SK-N-MC (cell line): ENCODE measurements at places on chromosomes 16 and 17.

DNA sequence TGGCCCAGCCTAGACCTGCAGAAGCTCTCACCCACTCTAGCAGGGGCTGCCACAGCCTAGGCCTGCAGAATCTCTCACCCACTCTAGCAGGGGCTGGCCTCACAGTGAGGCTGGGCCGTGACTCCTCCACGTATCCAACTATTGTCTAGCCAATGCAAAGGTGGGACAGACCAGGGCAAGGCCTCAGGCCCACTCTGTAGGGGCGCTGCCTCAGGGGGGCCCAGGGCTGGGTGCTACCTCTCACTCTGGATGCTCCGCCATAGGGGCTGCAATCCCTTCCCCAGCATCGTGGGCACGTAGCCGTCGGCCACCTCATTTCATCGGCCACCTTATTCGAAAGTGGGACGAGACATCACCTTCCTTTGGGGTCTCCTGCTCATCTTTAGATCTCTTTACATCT, 51.7 kb downstream of the RPH3AL start:
- no peak for DNase-seq

DNA sequence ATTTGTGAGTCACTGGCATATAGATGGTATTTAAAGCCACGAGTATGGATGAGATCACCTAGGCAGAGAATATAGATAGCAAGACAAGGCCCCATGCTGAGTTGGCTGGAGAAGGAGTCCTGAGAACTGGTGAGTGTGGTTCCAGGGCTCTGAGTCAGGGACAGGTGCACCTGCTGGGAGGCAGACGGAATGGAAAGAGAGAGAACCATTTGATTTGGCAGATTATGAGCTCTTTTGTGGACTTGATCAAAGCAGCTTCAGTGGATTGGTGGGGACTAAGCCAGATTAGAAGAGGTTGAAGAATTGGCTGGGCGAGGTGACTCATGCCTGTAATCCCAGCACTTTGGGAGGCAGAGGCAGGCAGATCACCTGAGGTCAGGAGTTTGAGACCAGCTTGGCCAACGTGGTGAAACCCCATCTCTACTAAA, 4.3 kb upstream of the C16orf92 start:
- no peak for DNase-seq

DNA sequence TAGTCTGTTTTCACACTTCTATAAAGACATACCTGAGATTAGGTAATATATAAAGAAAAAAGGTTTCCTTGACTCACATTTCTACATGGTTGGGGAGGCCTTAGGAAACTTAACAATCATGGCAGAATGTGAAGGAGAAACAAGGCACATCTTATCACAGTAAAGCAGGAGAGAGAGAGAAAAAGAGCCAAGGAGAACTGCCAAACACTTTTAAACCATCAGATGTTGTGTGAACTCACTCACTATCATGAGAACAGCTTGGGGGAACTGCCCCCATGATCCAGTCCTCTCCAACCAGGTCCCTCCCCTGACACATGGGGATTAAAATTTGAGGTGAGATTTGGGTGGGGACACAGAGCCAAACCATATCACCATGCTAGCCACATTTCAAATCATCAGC, 547.9 kb downstream of the CDH13 start:
- no peak for DNase-seq

DNA sequence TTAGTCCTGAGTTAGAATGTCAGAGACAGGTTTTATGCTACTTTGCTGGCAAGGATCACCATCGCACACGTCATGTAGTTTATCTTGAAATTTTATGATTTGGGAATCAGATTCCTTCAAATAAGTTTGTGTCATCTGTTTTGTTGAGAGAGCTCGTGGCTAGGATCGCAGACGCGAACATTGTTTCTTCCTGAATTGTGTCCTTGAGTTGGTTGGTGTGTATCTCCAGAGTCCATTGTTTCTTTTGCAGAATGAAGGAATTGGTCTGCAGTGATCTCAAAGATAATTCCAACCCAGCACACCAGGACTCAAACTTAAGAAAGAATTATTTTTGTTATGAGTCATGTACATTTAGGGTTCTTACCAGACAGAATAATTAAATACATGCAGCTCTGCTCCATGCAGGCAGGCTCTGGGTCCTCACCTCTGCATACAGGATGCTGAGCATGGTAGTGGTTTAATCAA, 51.6 kb downstream of the PRKCA start:
- DNase-seq = no peak

GRCh38 chr17:57422574-57423164, 166.3 kb downstream of the MSI2 start:
- DNase-seq = no peak

DNA sequence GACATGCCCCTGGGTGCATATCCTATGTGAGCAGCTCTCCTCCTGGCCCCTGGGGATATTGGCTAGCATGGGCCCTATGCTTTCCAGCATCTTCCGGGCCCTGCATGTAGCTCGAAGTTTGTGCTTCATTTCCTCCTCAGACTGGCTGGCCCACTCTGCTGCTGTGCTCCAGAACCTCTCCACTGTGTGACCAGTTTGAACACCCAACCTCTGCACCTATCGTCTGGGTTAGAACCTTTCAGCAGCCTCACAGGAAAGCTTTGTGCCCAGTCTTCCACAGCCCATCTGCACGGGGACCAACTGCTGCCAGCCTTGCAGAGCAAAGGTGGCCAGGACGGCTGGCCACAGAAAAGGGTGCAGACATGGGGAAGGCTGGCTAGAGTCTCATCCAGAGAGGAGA, 10.2 kb upstream of the CLEC18B start:
- DNase-seq = no peak

DNA sequence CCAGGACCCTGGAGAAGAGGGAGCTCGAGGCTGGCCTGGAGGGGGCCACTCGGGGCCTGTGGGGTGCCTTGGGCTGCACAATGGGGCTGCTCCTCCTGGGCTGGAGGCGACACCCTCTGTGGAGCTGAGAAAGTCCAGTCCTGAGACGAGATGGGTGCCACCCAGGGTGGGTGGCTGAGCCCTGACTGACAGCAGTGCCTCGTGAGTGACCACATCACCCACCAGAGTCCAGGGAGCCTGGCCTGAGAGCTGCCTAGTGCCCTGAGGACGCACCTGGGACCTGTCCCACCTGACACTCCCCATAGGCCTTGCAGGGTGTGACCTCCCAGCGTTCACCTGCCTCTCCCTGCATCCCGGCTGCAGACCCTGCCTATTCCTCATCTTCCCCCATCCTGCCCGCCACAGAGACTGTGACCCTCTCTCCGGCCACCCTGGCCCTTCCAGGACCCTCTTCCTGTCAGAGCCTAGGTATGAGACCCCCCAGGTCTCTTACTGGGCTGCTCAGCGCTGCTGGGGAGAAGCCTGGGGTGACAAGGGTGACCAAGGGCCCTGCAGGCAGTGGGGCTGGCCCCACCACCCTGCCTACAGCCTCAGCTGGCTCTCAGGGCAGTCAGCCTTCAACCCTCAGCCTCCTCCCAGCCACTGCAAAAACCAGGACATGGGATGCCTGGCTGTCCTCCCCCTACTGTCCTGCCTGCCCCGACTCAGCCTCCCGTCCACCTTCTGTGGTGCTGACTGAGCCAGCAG, 41.2 kb downstream of the TNFRSF13B start:
- no peak for DNase-seq

DNA sequence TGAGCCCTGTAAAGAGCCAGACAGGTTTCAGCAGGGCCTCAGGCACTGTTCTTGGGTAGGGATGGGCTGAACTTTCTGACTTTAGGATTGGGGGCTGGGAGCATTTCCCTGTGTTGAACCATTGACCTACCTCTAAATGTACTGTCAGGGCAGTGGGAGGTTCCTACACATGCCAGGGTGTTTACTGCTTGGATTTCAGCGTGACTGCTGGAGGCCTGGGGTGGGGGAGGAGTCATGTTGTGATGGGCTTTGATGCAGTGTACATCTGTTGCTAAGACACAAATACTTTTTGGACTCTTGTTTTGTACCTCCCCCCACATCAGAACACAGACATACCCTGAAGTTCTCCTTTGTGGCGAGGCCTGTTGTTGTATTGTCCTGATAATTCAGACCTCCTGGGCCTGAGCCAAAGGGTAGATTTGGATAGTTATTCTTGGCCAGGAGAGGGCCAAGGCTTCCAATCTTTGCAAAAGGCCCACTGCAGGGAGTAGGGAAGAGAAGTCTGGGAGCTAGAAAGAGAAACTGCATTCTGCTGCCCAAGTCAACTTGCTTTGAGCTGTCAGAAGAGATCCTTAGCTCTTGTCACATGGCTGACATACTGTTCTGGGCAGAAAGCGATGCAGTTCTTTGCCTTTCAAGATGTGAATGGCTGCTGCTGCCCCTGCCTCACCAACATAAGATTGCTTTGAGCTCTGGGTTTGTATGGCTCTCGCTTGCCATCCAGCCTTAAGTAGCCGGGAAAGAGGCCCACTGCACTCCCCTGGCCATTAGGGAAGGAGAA, 3.7 kb downstream of the NFE2L1 start:
- no peak for DNase-seq

- no peak for DNase-seq
These were observed 9.5 kb downstream of the FOXF1 start for GRCh38 chr16:86519649-86520316.

- DNase-seq = no peak
These were observed 8.0 kb upstream of the DRC7 start for GRCh38 chr16:57686577-57686976.

- DNase-seq = no peak
These were observed 2231.0 kb downstream of the TP53TG3F start for GRCh38 chr16:35690413-35690812.

DNA sequence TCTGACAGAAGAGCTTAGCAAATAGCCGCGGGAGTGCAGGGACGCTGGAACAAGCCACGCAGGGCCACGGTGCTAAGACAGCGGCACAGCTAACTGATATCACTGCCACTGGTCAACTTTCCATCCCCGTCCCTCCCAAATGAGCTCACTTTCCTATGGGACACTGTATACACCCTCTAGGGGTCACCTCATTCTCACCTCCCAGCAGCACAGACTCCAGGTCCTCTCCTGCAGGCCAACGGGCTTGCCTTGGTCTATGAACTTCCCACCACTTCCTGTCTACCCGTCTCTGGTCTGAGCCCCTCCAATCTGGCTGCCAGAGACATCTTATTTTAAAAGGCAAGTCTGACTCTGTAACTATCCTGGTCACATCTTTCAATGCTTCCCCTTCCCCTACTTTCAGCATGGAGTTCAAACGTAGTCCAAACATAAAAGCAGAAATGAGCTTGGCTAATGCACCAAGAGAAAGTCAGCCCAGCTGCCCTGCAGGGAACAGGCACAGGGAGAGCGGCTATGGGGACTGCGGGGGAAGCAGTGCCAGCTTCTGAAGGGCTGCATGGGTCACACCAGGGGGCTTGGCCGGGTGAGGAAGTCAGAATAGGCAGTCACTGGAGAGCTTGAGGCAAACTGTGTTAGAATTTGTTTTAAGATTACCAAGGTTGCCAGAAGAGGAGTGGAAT, 26.3 kb upstream of the SLC38A8 start:
- no peak for DNase-seq

GRCh38 chr16:2585651-2586081, 47.8 kb downstream of the PDPK1 start:
- no peak for DNase-seq

DNA sequence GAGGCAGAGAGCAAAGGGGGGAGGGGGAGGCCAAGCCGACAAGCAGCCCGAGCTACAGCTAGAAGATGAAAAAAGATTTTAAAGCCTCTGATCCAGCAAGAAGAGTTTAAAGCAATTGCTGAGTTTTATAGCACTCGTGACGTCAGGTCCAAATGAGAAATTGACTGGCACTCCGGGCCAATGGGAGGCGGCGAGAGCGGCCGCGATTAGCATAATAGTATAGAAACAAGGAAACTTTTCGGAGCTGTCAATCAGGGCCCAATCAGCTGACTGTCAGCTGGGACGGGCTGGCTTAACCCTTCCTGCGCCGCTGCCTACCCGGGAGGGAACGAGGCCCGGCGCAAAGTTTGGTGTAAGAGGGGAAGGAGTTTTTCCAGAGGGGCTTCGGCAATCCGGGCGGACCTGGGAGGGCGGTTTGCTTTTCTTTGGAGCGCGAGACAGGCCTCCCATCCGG, at the start of gene MAF:
Gene MAF (minus strand): TSS at position 100 of the 454 bp plus-strand sequence. CDS start 835 bp downstream, outside the sequence.
- no peak for DNase-seq
